CD4-positive, alpha-beta T cell (primary cell): ENCODE measurements at places on chromosomes 3 and 15. TPM values are rescaled to one million over a fixed set of nuclear protein-coding genes. Genes with fewer than 3 reads are reported as not detected.

DNA sequence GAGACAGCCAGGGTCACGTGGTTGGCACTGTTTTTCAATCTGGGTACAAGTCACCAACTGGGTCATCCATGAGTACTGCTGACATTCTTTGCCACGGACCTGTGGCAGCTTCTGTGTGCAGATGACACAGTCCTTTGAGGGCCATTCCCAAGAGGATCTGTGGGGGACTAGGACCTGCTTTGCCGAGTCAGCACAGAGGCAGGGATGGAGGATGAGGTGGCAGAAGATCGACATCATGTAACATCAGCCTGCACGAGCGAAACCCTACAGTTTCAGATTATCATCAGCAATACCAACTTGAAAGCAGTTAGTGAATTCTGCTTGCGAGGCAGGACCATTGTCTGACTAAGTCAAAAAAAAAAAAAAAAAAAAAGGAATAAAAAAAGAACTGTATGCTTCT, 227.7 kb downstream of the FOXP1 start:
- peaks cover 30% of the 10 kb centered on the region for H3K36me3 ChIP-seq
- no peak overlapping the region for H3K27ac ChIP-seq
- H3K4me1 ChIP-seq: peaks cover 35% of the 10 kb centered on the region
- no peak for DNase-seq
- no peak overlapping the region for H3K4me3 ChIP-seq

GRCh38 chr3:81911221-81911620, 149.8 kb upstream of the GBE1 start:
- no peaks in the 10 kb centered on the region for H3K4me1 ChIP-seq
- DNase-seq: no peak
- H3K27ac ChIP-seq: no peak overlapping the region
- H3K36me3 ChIP-seq: no peaks in the 10 kb centered on the region
- H3K27me3 ChIP-seq: no peaks in the 10 kb centered on the region
- no peak overlapping the region for H3K4me3 ChIP-seq

GRCh38 chr3:41569632-41570305, 370.5 kb downstream of the CTNNB1 start:
- no peak overlapping the region for H3K4me3 ChIP-seq
- H3K27me3 ChIP-seq: no peaks in the 10 kb centered on the region
- H3K4me1 ChIP-seq: no peaks in the 10 kb centered on the region
- no peak overlapping the region for H3K27ac ChIP-seq
- no peak for DNase-seq
- H3K36me3 ChIP-seq: no peaks in the 10 kb centered on the region

DNA sequence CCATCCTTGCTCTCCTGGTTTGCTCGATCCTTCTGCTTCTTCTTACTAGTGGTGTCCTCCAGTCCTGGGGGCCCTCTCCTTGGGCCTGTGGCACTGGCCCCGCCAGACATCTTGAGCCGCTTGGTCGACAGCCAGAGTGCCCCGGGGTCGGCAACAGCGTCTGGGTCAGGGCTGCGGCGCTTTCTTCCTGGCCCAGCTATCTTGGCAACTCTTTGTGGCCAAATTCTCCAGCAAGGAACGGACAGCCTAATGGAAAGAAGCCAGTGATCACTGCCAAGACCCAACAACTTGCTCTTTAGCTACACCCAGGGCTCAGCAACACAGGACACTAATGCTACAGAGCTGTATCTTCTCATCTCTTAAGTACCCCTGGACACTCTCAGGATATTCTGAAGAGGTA, 1.6 kb downstream of the USP19 start:
- no peaks in the 10 kb centered on the region for H3K27me3 ChIP-seq
- H3K4me1 ChIP-seq: peaks cover 30% of the 10 kb centered on the region
- H3K36me3 ChIP-seq: peaks cover 49% of the 10 kb centered on the region
- H3K4me3 ChIP-seq: no peak overlapping the region
- H3K27ac ChIP-seq: no peak overlapping the region

GRCh38 chr3:196821806-196822355, 45.8 kb upstream of the SENP5 start:
- no peak for DNase-seq
- no peaks in the 10 kb centered on the region for H3K27me3 ChIP-seq
- H3K27ac ChIP-seq: no peak overlapping the region
- H3K4me3 ChIP-seq: no peak overlapping the region
- H3K4me1 ChIP-seq: no peaks in the 10 kb centered on the region

- H3K36me3 ChIP-seq: no peaks in the 10 kb centered on the region
- DNase-seq: no peak
- no peak overlapping the region for H3K4me3 ChIP-seq
- no peak overlapping the region for H3K27ac ChIP-seq
Measured at GRCh38 chr15:25668901-25669300, 194.2 kb downstream of the ATP10A start.

The MEIS2 gene
- total RNA-seq: not detected

DNA sequence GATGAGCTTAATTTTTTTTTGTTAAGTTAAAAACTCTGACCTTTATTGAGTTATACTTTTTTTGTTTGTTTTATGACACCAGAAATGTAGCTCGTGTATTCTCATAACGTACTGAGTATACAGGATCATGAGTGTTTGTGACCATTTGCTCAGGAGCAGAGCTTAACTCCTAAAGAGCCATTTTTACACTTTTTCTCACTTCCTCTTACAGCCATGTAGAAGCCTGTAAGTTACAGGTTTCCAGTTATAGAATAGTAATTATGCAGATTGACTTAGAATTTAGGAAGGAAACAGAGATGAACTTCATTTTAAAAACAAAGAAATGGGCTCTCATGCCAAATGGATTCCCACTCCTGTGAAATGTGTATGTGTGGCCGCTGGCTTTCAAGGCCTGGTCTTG, 151.7 kb downstream of the MCTP2 start:
- H3K36me3 ChIP-seq: peaks cover 11% of the 10 kb centered on the region
- H3K4me3 ChIP-seq: no peak overlapping the region
- no peak overlapping the region for H3K27ac ChIP-seq
- H3K27me3 ChIP-seq: no peaks in the 10 kb centered on the region

DNA sequence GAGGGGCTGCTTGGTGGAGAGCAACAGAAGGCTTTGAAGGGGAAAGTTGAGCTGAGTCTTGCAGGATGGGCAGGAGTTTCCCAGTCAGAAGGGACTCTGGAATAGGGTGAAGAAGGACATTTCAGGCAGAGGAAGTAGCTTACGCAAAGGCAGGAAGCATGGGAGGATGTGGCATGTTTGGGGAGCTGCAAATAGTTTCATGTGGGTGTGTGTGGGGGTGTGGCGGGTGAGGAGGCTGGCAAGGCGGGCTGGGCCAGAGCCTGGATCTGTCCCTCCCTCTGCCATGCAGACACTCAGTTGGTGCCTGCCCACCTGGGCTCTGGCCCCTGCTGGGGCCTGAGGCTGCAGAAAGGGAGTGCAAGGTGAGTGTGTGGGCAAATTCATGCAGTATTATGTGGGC, 10.4 kb downstream of the TEX264 start:
- H3K4me1 ChIP-seq: peaks cover 100% of the 10 kb centered on the region
- DNase-seq: peak; percentile 53
- H3K4me3 ChIP-seq: peak overlapping the region; percentile 14
- H3K27ac ChIP-seq: peak overlapping the region; percentile 47

DNA sequence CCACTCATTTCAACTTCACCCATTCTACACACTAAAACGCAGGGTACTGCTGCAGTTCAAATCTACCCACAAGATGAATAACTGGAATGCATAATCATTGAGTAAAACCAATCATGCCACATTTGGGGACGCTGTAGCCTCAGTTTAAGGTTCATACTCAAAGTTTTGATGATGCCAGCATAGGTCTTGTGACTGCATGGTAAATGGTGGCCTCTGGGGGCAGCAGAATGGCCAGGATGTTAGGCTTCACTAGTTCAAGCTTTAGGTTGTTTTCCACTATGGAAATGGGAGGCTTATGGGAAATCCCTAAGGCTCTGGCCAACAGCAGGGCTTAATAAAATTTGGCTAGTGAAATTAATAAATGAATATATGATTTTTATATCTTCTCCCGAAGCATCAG, 104.3 kb upstream of the TSC22D2 start:
- H3K4me3 ChIP-seq: no peak overlapping the region
- H3K36me3 ChIP-seq: no peaks in the 10 kb centered on the region
- H3K27me3 ChIP-seq: peaks cover 7% of the 10 kb centered on the region
- no peaks in the 10 kb centered on the region for H3K4me1 ChIP-seq
- DNase-seq: no peak

DNA sequence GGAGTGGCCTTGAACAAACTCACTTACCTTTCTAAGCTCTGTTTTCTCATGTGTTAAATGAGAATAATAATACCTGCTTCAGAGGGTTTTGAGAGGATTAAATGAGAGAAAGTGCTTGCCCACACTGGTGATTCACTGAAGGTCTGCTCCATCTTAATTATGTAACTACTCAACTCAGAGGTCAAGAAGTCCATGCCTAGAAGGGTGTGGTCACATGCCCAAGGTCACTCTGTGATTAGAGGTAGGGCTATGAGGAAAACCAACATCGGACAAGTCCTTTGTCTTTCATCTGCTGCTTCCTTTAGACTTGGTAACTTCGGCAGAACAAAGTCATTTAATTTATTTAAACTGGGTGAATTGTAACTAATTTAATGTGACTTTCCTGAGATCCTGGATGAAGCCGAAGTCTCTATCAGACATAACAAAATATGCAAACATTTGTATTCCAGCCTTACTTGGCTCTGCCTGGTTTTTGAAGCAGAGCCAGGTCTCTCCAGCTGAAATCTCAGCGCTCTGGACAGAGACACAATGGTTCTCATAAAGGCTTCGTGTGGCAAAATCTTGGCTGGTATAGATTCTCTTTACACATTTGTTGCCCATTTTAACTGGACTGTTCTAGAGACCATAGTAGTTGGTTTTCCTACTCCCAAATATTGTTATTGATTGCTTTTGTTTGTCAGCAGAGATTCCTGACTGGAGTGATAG, 3.0 kb downstream of the CHRNA7 start:
- peaks cover 35% of the 10 kb centered on the region for H3K27me3 ChIP-seq
- H3K27ac ChIP-seq: no peak overlapping the region
- no peak for DNase-seq

GRCh38 chr3:88879905-88880304, 227.5 kb upstream of the EPHA3 start:
- no peak overlapping the region for H3K27ac ChIP-seq
- no peak overlapping the region for H3K4me3 ChIP-seq
- no peaks in the 10 kb centered on the region for H3K36me3 ChIP-seq
- H3K4me1 ChIP-seq: no peaks in the 10 kb centered on the region
